ENCODE measurements at places on chromosomes 6 and 20.

- no peak for DNase-seq
Measured at GRCh38 chr20:37114012-37114411, 18.2 kb upstream of the RBL1 start.

- DNase-seq: no peak
Measured at GRCh38 chr6:22253955-22254655, 42.7 kb downstream of the PRL start.

DNA sequence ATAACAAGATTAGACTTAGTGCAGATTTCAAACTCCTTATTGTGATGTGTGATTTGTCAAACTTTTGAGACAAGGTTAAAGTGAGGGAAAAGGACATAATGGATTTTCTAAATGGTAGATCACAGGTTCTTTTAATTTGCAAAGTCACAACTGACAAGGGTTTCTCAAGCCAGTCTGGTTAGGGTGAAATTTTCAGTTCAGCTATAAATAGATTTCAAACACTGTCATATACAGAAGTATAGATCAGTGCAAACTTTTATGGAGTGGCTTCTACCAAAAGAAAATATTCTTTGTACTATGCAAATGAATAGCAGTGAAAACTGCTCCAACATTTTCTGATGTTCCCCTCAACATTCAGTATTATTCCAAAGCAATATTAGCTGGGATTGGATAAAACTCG, 337.1 kb upstream of the MAN1A1 start:
- no peak for DNase-seq

- DNase-seq: peak; percentile 20
Measured at GRCh38 chr20:19947611-19948264, 69.4 kb upstream of the NAA20 start.

DNA sequence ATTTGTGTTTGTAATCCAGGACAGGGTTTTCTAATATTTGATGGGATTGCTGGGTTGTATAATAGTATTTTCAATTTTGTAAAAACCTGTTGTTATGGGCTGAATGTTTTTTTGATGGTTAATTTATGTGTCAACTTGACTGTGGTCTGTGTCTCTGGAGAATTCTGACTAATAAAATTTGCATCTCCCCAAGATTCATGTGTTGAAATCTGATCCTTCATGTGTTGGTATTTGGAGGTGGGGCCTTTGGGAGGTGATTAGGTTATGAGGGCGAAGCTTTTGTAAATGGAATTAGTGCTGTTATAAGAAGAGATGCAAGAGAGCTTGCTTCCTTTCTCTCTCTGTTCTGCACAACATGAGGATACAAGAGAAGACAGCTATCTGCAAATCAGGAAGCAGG, 48.7 kb upstream of the SAMD5 start:
- DNase-seq: no peak

- DNase-seq: no peak
Measured at GRCh38 chr6:41640426-41640825, 2.2 kb downstream of the MDFI start.

- DNase-seq: no peak
Measured at GRCh38 chr6:93806409-93807270, 387.3 kb upstream of the EPHA7 start.

DNA sequence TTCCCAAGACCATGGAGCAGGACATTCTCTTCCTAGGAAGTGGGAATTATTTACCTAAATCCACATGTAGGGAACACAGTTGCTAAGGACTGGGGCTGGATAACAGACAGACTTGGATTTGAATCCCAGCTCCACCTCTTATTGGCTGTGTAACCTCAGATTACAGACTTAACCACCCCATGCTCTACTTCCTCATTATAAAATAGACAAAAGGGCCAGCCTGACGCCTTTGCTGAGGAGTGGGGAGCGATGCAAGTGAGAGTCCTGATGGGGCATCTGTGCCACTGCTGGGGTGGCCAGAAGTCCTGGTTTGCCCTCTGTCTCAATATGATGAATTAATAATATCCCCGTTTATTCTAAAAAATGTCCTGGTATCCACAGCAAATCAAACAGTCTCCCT, 46.8 kb downstream of the SPATA2 start:
- DNase-seq: no peak

- DNase-seq: peak; percentile 65
Measured at GRCh38 chr20:39081255-39081654, 119.1 kb downstream of the DHX35 start.

DNA sequence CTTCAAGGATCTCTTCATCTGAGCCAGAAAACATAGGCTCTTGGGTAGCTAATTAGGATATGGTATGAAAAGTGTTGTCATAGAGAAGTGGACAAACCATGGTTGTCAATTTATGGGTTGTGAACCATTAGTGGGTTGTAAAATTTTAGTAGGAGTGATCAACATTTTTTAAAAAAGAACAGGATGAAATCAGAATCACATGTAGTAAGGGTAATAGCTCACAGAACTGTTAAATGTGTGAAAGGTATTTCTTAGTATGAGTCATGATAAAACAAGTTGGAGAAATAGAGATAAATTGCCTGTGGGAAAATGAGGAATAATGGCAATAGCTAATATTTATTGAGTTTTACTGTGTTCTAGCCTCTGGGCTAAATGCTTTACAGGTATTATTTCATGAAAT, 113.4 kb downstream of the MAP3K4 start:
- no peak for DNase-seq

GRCh38 chr6:149754548-149754947, 5.0 kb downstream of the PCMT1 start:
- DNase-seq: no peak

GRCh38 chr6:156934069-156934460, 156.9 kb downstream of the ARID1B start:
- no peak for DNase-seq

DNA sequence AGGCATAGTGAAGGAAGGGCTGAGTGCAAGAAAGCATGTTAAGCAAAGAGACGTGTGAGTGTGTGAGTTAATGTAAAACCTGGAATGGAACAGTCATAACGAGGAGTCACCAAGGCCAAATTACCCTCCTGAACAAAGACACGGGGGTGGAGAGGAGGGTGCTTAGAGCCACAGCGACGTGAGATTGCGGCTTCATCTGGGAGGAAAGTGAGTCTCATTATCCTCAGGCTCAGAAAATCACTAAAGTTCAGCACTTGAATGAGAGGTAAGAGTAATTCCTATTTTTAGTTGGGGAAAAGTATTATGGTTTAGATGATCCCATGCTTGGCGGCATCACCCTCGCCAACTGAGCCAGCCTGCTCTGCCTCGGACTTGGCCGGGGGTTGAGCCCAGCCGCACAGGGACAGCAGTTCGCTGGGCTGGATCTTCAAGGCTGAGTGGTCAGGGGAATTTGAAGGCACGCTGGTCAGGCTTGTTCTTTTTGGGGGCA, 136.6 kb downstream of the DTNBP1 start:
- no peak for DNase-seq

GRCh38 chr6:27176523-27177484, 70.7 kb upstream of the PRSS16 start:
- no peak for DNase-seq

DNA sequence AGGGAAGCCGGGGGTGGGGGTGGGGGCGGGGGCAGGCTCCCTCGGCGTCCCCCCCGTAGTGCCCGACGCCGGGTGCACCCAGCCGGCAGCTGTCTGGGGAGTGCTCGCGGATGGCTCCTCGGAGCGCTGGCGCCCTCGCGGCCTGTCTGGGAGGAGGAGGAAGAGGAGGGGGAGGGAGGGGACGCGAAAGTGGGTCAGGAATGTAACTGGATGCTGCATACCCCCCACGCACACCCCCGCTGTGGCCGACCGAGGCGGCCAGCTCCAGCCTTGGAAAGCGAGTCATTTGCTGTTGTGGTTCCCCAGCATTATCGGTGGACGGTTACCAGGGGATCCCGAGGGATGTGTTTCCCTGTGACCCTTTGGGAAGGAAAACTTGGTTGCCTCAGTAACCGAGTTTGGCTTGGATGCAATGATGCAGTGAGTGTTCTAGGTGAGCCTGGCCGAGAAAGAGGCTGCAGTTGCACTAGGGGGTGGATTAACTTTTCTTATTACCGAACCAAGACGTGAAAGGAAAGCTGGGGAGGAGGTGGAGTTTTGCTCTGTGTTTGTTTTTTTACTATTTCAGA, 55.2 kb upstream of the RREB1 start:
- peak; percentile 82 for DNase-seq

- no peak for DNase-seq
Measured at GRCh38 chr6:162679681-162680080, 47.9 kb downstream of the PRKN start.

GRCh38 chr6:132734694-132735236, 20.9 kb upstream of the VNN1 start:
- DNase-seq: no peak

- no peak for DNase-seq
Measured at GRCh38 chr6:134956032-134956431, 6.1 kb upstream of the ALDH8A1 start.

DNA sequence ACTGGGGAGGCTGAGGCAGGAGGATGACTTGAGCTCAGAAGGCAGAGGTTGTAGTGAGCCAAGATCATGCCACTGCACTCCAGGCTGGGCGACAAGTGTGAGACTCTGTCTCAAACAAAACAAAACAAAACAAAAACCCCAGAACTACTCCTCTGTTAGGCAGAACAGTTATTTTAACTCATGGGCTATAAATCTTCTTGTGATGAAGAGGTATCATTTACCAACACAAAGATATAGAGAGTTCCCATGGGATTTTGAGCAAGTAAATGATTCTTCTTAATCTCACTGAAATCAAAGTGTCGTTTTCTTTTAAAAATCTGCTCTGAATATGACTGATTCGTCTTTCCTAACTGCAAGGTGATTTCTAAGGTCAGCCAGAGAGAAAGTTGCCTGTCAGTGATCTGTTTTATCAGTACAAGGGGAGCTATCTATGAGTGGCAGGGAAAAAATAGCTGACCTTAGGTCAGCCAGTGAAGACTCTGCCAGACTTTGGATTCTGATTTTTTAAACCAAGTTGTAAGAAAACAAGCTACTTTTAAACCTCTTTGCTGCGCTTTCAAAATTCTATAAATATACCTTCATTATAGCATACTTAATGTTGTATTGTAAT, 3.8 kb upstream of the DSP start:
- DNase-seq: no peak

GRCh38 chr6:158322724-158323560, 10.7 kb downstream of the TULP4 start:
- DNase-seq: no peak

GRCh38 chr20:23207826-23208540, 121.9 kb upstream of the CD93 start:
- DNase-seq: no peak

GRCh38 chr20:45518282-45518681, 2.9 kb upstream of the SPINT3 start:
- DNase-seq: no peak

- DNase-seq: no peak
Measured at GRCh38 chr6:109373762-109374161, 8.5 kb downstream of the CD164 start.
